NCI-H2029 treated with DMSO at 0.1 percent for 48 hours (cell line): ENCODE measurements at places on chromosomes 1 and 21.

DNA sequence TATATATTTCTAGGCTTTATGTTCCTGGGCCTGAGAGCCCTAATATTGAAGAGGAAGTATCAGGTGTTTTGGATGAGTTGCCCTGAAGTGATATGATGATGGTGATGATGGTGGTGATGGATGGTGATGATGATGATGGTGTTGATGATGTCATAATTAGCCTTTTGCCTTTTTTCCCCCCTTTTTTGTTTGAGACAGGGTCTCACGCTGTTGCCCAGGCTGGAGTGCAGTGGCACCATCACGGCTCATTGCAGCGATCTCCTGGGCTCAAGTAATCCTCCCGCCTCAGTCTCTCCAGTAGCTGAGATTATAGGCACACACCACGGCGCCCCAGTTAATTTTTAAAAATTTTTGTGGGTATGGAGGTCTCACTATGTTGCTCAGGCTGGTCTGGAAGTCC lies 76.5 kb downstream of the CNST start:
- DNase-seq = no peak

GRCh38 chr1:244313346-244313745 lies 138.4 kb downstream of the ADSS2 start:
- no peak for DNase-seq

DNA sequence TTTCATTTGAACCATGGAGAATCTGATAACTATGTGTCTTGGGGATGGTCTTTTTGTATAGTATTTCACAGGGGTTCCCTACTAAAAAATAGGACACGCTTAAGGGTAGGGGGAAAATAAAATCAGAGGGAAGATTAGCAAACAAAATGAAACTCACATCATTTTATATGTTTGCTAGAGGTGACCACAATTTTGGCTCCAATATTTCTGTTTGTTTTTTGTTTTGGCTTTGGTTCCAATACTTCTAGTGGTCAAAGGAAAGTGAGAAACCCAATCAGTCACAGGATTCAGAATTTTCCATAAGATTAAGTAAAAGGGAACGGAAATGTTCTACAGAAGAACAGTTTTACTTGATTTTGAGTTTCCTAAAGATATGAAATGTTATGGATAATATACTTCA lies 42.3 kb upstream of the SSX2IP start:
- no peak for DNase-seq

GRCh38 chr1:244209955-244210354 lies 158.9 kb downstream of the ZBTB18 start:
- DNase-seq = no peak

DNA sequence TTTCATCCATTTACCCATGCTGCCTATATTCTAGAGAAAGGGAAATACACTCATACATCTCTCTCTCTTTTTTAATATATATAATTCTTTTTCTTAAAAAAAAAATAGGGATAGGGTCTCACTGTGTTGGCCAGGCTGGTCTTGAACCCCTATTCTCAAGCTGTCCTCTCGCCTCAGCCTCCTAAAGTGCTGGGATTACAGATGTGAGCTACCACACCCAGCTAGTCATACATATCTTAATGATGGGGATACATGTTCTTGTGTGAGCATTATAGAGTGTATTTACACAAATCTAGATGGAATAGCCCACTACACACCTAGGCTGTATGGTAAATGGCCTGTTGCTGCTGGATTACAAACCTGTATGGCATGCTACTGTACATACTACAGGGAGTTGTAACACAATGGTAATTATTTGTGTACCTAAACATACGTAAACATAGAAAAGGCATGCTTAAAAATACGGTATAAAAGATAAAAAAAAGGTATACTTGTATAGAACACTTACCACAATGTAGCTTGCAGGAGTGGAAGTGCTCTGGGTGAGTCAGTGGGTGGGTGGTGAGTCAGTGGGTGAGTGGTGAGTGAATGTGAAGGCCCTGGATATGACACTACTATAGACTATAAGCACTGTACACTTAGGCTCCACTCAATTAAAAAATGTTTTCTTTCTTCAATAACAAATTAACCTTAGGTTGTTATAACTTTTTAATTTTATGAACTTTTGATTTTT lies 72.9 kb downstream of the IVNS1ABP start:
- DNase-seq = no peak

DNA sequence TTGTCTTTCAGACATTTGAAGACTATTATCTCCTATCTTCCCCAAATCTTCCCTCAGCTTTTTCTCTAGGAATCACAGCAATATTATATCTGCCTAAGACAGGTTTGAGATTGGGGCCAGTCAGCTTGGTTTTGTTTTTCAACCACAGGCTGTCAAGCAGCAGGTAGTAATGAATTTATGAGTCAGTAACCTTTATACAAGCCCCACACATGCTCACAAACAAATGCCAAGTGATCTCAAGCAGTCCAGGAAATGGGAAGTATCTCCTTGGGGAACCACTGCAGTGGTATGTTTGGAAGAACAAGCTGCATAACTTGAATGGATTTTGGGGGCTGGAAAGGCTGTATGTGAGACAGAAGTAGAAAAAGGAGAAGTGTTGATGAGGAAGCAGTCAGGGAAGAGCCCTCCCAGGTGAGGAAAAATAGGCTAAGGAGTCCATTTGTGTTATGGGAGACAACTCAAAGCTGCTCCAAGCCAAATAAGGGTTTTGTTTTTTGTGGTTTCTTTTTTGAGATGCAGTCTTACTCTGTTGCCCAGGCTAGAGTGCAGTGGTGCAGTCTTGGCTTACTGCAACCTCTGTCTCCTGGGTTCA lies 2.1 kb downstream of the DHDDS start:
- DNase-seq = no peak

DNA sequence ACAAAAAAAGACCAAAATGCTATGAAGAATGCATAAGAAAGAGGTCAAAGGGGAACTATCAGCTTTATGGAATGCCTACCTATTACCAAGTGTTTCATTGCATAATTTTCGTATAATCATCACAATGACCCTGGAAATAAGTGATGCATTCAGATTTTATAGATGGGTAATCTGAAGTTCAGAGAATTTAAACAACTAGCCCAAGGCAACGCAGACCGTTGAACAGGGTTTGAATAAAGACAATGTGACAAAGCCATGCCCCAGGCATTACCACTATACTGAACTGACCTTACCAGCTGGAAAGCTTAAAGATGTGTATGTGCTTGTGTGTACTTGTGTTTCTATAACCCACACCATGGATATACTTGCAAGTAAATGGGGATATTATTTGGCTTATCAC lies 827.6 kb upstream of the ADGRL2 start:
- DNase-seq = no peak

DNA sequence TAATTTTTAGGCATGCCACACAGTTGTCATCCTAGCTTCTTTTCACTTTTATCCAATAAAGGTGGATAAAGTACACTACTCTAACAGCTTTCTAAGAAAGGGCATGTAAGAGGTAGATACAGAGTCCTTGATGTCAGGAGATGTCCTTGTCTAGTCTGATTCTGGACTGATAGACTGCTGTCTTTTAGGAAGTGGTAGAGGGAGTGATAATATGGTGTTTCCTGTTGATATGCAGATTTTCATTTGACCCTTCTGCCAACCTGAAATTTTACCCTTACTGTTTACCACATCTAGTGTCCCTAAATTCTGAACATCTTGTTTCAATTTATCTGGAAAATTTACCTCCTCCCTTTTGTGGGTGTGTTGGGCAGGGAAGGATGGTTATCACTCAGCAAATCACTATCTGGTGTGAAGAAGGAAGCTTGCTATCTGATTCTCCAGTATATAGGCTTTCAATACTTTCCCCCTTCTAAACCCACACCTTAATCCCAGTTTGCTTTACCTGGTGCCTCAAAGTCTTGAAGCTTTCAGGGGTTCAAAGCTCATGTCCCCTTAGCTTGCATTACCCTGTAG lies 354.9 kb upstream of the SNX7 start:
- DNase-seq = no peak
